ENCODE measurements at places on chromosomes 7 and 10.

GRCh38 chr7:14751461-14751860, 151.1 kb downstream of the DGKB start:
- DNase-seq, result no peak

DNA sequence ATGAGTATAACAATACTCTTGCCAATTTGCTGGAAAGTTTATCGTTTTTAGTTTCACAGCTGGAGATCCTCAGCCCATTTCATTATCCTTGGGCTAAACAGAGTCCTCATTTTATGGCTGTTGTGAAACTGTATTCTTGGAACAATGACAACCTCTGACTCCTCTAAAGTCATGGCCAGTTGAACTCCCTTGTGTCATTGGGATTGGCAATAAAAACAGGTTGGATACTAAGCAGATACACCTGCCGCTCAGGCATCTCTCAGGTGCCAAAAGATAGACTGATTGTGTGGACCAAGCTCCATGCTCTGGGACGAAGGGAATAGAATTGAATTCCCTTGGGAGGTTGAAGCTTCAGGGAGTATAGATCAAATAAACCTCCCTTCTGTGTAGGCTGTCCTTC, 182.2 kb downstream of the WDR11 start:
- no peak for DNase-seq

- no peak for DNase-seq
Measured at GRCh38 chr7:155756322-155756721, 55.9 kb downstream of the SHH start.

GRCh38 chr10:132911786-132912097, 30.6 kb downstream of the CFAP46 start:
- no peak for DNase-seq

DNA sequence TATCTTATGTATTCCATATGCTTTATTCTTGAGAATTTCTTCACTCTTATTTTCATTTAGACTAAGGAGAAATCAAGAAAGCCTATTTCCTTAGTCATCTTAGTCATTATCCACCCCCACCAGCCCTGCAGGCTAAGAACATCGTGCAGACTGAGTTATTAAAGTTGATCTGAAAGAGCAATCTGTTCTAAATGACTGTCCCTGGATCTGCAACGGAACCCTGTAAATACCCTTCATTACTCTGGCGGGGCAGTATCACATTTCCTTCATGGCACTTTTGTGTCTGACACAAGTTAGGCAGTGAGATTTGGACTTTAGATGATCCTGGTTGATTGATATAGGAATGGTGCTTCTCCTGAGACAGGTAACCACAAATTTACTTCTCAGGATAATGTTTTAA, 3.5 kb upstream of the MYPN start:
- peak; percentile 90 for DNase-seq

- DNase-seq, result peak; percentile 56
Measured at GRCh38 chr10:74063256-74063655, 65.3 kb downstream of the VCL start.

DNA sequence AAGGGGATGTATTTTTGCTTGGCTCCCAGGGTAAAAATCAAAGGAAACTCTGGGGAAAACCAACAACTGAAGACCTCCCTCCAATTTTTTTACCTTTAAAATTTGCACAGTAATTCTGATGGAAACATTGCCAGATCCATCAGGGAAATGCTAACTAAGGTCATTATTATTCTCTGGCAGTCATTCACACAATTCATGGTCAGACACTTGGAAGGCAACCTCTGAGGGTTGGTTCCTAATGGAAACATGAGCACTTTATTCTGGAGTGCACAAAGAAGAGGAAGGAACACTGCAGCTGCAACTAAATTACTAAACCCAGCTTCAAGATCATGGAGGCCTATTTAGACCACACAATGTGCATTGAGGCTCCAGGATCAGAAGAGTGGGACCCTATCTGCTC, 34.2 kb downstream of the SRI start:
- DNase-seq, result no peak

DNA sequence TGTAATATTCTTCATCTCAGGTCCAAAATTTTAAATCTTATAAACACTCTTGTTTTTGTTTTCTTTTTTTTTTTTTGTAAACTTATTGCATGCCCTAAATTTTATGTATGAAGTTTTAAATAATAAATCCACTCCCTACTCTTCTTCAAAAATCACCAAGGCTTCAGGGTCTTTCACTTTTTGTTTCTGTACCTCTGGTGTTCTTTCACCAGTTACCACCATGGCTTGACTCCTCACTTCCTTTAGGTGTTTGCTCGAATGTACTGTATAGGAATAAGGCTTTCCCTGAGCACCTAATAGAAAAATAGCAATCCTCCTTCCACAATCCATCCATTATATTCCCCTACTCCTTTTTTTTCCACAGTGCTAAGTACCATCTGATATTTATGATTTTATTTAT, 962.8 kb upstream of the POT1 start:
- DNase-seq, result no peak

DNA sequence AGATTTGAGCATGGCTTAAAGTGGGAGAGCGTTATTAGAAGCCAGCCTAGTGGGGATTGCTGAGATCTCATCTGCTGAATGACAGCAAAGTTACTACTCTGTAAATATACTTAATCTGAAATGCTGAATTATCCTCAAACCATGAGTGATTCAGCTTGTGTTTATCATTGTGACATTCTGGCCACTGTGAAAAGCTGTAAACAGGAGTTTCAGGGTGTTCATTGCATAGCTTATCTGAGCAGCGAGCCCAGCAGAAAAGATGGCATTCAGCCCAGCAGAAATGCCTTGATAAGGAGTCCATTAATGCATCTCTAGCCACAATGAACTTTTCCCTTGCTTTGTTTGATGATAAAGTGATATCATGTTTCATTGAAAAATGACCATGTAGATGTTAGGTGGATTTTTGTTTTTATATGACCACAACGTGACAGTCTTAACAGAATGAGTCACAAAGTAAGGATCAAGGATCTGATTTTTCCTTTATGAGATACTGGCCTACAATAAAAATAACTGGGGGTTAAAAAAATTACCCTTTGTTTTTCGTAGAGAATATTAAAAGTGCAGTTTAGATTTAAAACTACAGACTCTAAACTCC, 7.8 kb downstream of the TES start:
- DNase-seq, result peak; percentile 93

- DNase-seq, result no peak
Measured at GRCh38 chr7:149714910-149715471, 58.4 kb downstream of the ZNF467 start.

DNA sequence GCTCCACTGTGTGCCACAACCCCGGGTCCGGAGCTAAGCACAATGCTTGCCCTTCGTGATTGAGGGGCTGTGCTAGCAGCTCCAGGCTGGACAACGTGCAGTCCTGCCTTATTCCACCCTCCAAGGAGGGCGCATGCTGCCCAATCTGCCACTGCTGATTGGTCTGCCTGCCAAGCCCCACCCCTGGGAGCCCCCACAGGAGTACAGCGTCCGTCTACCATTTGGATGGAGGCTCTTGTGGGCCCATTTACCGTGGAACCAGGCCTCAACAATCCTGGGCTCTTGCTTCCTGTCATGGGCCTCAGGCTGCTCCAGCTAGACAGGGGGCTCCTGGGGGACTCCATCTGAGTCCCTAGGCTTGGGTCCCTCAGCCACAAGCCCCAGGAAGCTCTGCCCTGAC, 173.3 kb downstream of the SLIT1 start:
- no peak for DNase-seq

DNA sequence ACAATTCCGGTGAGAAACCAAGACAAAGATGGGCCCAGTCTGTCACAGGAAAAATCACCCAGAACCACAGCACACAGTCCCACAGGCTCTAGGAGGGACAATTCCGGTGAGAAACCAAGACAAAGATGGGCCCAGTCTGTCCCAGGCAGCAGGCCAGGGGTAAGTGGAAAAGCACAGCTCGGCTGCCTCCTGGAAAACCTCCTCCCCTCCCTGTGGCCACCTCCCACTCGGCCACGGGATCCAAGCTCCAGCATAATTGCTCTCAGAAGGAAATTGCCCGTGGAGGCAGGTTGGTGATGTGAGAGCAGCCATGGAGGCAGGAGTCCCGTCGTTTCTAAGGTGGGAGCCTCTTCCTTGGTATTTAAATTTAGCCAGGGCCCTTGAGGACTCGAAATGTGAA, 95.7 kb downstream of the PLXNA4 start:
- DNase-seq, result no peak

GRCh38 chr7:70267381-70268120, 669.3 kb downstream of the AUTS2 start:
- DNase-seq, result no peak

DNA sequence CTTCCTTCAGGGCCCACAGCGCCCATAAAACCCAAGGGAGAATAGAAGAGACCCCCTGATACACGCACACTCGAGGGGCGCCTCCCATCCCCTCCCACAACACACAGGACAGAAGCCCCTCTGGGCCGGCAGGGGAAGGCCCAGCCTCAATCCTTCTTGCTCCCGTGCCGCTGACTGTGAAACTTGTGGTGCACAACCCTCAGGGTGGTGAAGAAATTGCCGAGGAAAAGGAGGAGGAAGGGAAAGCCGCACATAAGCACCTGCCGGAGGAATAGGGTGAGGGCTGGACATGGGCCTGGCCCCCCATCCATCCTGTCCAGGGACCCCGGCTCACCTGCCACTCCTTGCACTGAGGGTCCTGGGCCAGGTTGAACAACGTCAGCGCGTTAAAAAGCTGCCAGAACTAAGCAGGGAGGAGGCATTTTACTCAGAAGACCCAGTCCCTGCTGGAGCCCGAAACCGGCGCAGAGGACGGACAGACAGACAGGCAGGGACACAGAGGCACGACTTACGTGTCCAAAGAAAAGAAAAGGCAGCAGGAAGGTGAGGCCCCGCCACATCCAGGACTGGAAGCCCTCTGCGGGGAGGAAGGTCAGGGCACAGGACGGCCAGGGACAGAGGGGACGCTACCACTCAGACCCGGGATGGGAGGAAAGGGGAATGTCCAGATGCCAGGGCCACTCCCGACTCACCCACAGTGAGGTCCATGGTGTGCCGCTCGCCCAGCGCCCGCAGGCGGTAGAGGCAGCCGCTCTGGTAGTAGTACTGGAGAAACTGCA, 7.2 kb downstream of the TMEM120A start:
- DNase-seq, result no peak

- no peak for DNase-seq
Measured at GRCh38 chr7:49718760-49719159, 54.7 kb upstream of the VWC2 start.

DNA sequence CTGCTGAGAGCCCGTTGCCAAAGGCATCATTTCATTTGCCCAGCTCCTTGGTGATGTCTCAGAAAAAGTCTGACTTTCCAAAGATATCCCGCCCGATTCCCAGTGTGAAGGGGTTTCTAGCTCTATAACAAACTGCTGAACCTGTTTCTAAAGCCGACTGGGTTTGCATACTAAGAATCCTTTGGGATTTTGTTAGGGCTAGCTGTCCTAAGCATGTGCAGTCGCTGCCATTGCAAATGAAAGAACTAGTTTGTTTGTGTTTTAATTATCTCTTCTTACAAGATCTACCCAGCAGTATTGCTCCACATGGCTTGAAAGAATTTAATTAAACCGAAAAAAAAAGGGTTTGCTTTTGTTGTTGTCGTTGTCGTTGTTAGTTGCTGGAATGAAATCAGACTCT, 476.6 kb downstream of the GATA3 start:
- DNase-seq, result no peak

DNA sequence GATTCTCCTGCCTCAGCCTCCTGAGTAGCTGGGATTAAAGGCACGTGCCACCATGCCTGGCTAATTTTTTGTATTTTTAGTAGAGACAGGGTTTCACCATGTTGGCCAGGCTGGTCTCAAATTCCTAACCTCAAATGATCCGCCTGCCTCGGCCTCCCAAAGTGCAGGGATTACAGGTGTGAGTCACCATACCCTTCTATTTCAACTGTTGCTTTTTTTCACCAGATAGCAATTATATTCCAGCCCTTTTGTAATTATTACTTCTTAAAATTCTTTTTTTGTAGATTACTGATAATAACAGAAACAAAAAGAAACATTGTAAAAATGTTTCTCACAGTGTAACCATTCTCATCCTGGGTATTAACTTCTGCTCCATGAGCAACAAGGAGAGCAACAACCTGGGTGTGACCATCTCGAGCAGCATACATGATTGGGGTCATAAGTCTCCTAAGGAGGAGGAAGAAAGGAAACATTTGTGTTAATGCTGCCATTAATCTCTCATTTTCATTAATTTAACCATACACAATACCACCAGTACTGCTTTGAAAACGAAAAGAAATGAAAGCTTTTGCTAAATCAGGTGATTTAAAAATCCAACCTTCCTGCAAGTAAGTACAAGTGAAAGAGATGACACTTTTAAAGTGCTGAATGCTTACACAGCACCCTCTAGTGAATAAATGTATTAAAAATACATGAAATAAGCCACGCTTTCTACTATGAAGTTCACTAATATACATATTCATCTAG, 41.8 kb downstream of the ASZ1 start:
- peak; percentile 32 for DNase-seq

GRCh38 chr7:122887198-122887597, 938 bp upstream of the CADPS2 start:
- peak; percentile 55 for DNase-seq

DNA sequence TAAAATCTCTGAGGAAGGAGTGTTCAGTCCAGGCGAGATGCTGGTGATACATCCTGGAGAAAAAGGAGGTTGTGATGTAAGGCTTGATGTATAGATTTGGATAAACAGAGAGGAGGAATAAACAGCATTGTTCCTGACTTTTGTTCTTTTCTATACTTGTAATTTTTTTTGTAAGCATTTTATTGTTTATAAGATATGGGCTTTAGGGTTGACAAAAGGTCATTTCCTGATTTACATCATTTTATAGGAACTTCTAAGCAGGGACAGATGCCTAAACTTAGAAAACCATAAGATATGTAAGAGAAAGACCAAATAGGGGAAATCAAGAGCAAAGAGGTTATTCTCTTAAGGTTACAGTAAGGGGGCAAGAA, 16.7 kb upstream of the SLC26A4 start:
- DNase-seq, result no peak
